ENCODE measurements at places on chromosomes 1 and 21.

DNA sequence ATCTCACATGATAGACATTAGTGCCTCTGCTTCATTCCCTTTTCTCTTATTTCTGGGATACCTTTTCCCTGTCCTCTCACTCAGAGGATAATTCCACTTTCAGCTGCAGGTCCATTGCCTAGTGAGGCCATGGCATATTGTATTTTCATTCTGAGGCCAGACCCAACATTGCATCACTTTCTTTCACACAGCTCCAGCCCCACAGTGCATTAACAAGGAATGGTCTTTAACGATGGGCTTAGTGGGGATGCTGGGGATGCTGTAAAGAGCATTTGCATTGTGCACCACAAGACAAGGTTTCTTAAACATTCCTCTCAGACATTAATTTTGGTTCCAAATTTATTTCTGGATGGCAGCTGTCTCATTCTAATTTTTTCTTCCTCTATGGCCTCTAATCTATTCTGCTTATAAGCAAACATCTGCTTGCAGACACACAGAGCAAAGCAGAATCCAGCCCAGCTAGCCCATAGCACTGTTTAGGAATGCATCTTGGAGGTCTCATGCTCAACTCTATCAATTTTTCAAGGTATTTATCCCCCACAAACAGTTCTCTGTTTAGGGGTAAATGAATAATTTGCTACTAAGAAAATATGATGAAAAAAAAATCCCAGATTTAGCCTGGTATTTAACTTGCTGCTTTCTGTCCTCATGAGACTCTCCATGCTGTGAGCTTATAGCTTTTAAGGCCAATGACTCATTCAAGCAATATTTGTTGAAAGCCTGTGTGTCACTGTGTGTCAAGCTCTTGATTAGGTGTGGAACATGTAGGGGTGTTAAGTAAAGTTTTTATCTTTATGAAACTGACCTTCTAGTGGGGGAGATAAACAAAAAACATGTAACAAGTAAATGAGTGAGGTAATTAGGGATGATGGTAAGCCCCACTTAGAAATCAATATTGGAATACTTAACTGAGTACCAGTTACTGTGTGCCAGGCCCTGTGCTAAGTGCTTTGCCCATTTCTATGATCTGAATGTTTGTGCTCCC, 44.5 kb upstream of the CCDC190 start:
- no peaks in the 10 kb centered on the region for H3K27me3 ChIP-seq
- H3K36me3 ChIP-seq, result no peaks in the 10 kb centered on the region
- H3K4me1 ChIP-seq, result peaks cover 7% of the 10 kb centered on the region
- no peak overlapping the region for H3K4me3 ChIP-seq
- no peak overlapping the region for H3K27ac ChIP-seq

DNA sequence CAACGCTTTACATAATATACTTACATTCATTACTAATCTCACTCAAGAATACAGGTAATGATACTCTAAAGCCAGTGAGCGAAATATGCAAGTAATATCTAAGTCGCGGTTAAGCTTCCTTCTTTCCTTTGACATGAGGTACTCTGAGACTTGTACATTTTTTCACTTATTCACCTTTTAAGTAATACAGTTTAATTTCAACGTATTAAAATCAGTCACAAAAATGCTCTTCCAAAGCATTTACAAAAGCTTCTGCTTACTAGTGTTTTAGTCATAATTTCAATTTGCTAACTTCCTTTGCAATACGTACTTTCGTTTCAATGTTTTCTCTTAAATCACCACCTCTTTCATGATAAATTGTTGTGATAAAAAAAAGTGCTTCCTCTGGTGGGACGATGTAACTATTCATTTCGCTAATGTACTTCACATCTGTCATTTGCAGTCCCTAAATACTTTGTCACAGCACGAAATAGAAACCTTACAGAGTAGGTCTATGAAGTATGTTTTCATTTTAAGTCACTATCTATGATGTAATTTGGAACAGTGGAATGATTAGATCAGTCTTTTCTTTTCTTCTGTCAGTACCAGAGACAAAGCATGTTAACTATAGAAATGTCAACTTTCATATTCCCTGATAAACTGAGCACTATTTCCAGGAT, 34.0 kb upstream of the ADGRL4 start:
- H3K27me3 ChIP-seq, result no peaks in the 10 kb centered on the region
- no peak overlapping the region for H3K27ac ChIP-seq
- H3K4me3 ChIP-seq, result peak overlapping the region; percentile 45
- no peaks in the 10 kb centered on the region for H3K36me3 ChIP-seq

GRCh38 chr1:200887772-200888348, 6.8 kb upstream of the INAVA start:
- H3K36me3 ChIP-seq, result no peaks in the 10 kb centered on the region
- no peaks in the 10 kb centered on the region for H3K27me3 ChIP-seq
- no peak for DNase-seq
- no peak overlapping the region for H3K27ac ChIP-seq

DNA sequence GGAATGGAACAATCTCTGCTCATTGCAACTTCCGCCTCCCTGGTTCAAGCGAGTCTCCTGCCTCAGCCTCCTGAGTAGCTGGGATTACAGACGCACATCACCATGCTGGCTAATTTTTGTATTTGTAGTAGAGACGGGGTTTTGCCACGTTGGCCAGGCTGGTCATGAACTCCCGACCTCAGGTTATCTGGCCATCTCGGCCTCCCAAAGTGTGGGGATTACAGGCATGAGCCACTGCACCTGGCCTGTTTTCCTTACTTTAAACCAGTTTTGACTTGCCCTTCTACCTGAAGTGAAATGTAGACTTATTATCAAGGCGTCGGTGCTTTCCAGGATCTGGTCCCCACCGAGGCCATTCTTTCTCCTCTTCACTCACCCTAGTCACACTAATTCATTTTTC, 141.8 kb downstream of the DYRK1A start:
- H3K4me1 ChIP-seq, result peaks cover 5% of the 10 kb centered on the region
- H3K36me3 ChIP-seq, result peaks cover 54% of the 10 kb centered on the region
- no peak for DNase-seq
- no peaks in the 10 kb centered on the region for H3K27me3 ChIP-seq
- H3K4me3 ChIP-seq, result no peak overlapping the region

GRCh38 chr1:51549016-51549619, 30.1 kb upstream of the EPS15 start:
- H3K36me3 ChIP-seq, result no peaks in the 10 kb centered on the region
- no peak for DNase-seq
- H3K27me3 ChIP-seq, result no peaks in the 10 kb centered on the region
- no peaks in the 10 kb centered on the region for H3K4me1 ChIP-seq
- H3K4me3 ChIP-seq, result no peak overlapping the region

DNA sequence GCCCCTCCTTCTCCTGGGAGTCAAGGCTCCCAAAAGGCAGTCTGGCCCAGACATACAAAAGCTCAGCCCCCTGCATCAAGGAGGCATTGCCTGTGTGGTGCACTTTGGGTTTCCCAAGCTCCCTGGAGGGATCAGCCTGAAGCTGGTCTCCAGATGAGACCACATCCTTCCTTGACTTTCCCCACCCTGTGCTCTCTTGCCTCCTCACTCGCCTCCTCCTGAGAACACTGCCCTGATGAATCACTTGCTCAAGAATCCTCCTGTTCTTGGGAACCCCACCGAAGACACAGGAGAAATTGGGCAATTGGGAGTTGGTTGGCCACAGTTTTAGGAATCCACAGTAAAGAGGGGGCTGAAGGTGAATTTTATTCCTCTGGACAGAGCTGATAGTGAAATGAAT, 34.8 kb upstream of the LYST start:
- H3K4me1 ChIP-seq, result no peaks in the 10 kb centered on the region
- no peaks in the 10 kb centered on the region for H3K27me3 ChIP-seq
- H3K4me3 ChIP-seq, result no peak overlapping the region
- H3K36me3 ChIP-seq, result no peaks in the 10 kb centered on the region
- no peak overlapping the region for H3K27ac ChIP-seq

GRCh38 chr1:97105531-97105930, 383.9 kb downstream of the PTBP2 start:
- DNase-seq, result no peak
- no peaks in the 10 kb centered on the region for H3K4me1 ChIP-seq
- H3K27me3 ChIP-seq, result no peaks in the 10 kb centered on the region
- no peak overlapping the region for H3K4me3 ChIP-seq

DNA sequence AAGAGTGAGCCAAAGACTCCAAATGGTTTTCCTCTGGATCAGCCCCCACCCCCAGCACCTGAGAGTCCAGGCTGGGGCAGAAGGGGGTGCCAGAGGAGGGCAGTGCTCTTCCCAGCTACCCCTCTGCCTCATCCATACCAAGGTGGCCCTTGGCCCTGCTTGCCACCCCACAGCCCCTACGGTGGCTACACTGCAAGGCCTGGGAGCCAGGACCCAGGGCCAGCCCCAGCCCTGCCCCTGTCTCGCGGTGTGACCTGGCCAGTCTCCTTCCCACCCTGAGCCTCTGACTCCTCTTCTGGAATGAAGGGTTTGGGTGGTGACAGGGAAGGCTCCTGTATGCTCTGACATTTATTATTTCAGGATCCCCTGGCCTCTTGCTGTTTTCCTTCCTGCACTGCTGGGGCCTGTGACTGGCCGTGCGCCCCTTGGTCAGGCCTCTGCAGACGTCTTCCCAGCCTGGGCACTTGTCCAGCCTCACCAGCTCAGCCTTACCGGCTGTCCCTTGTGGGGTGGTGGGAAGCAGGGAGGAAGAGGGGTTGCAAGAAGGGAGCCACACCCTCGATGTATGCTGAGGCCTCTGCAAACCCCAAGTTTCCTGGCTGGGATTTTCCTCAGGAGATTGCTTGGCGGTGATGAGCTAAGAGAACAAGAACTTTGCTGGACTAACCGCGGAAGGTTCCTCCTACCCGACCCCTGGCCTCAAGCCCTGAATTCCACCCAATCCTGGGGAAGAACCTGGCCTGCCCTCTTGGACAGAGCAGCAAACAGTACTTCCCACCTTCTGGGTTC, 13.5 kb downstream of the ASAP3 start:
- no peak overlapping the region for H3K27ac ChIP-seq
- H3K4me3 ChIP-seq, result no peak overlapping the region
- no peaks in the 10 kb centered on the region for H3K27me3 ChIP-seq
- H3K4me1 ChIP-seq, result peaks cover 31% of the 10 kb centered on the region

- no peak for DNase-seq
- no peaks in the 10 kb centered on the region for H3K4me1 ChIP-seq
- H3K36me3 ChIP-seq, result no peaks in the 10 kb centered on the region
Observed at GRCh38 chr1:209607102-209607794, 23.7 kb downstream of the CAMK1G start.

All from thoracic aorta (tissue), 2 donors.